ENCODE measurements at places on chromosomes 11 and 22.

GRCh38 chr11:65411681-65412070 lies 10.9 kb upstream of the NEAT1 start:
- DNase-seq, result no peak

GRCh38 chr11:113332638-113333329 lies 18.4 kb downstream of the TTC12 start:
- DNase-seq, result no peak

GRCh38 chr22:30781271-30781875 lies 86.7 kb downstream of the OSBP2 start:
- no peak for DNase-seq

GRCh38 chr11:65224930-65225278 lies 36.9 kb upstream of the POLA2 start:
- peak; percentile 22 for DNase-seq

DNA sequence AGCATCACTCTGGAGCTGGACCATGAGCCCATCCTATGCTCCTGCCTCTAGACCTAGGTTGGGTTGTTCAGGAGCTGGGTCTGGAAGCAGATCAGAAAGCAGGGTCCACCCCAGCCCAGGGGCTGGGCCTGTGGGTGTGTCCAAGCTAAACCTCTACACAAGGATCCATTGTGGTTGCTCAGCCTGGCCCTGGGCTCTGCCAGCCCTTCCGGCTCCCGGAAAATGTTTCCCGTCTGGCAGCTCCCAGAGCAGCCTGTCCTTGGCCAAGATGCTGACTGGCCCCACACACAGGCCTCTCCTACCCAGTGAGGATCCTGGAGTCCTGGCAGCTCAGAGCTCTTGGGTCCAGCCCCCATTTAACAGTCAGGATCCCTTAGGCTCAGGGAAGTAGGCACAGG lies 35.3 kb upstream of the FCHSD2 start:
- no peak for DNase-seq

- no peak for DNase-seq
These were observed 63.4 kb downstream of the MYH9 start for GRCh38 chr22:36324414-36324813.

DNA sequence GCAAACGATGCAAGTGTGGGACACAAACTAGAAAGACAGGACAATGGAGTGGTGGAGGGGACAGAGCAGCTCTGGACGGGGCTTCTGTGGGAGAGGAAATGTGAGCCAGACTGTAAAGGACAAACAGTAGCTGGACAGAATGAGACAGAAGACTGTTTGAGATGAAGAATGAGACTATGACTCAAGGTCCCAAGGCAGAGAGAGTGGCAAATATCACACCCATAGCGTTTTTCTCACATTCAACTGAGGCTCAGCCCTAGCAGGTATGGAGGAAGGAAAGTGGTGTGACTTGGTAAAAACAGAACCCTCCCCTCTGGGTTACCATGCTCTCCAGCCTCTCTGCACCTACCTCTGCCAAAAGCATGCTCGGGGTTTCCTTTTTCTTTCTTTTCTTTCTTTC lies 96.5 kb downstream of the RPL27A start:
- no peak for DNase-seq

DNA sequence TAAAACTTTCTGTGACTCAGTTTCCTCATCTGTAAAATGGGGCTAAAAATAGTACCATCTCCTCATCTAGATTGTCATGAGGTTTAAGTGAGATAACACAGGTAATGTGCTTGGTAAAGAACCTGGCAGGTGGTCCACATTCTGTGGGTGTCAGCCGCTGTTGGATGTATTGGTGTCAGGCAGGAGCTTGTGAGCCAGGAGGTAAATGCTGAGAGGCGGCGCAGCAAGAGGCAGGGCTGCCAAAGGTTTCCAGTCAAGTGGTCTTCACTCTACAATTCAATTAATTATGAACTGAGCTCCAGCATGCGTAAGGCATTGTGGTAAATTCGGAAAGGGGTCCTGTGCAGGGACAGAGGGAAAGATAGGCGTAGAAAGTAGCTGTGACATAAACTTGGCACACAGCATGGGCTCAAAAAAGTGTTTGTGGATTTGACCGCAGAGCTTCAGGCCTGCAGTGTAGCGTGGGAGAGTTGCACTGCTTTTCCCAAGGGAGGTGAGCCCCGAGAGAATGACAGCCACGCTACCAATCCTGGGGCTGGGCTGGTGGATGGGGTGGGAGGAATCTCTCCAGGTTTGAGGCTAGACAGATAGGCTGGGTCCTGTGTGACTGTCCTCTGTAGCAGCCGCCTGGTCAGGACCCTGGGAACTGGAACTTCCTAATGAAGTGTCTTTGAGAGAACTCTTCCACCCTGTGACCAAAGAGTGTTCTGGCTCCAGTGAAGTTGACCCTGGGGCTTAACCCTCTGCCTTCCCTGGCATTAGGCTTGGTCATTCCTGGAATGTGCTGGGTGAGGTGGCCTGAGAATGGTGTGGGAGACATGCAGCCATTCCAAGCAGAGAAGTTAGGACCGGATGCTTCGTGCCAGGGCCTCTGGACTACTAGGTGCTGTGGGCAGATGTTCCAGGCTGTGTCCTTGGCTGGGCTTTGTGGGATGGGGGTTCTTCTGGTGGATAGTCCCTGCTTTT lies 122.4 kb downstream of the FEZ1 start:
- no peak for DNase-seq

GRCh38 chr11:57935402-57936049 lies 88.2 kb upstream of the OR9Q1 start:
- DNase-seq, result no peak

DNA sequence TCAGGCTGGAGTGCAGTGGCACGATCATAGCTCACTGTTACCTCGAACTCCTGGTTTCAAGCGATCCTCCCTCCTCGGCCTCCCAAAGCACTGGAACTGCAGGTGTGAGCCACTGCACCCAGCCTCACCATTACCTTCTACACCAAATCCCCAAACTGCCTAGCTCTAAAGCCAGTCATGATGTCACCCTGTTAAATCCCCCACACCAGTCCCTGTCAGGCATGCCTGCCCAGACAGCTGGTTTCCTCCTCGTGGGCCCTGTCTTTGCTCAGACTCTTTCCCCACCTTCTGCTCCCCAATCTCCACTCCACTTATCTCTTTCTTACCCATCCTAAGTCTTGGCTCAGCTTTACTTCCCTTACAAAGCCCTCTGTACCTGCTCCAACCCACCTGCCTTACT lies 12.5 kb upstream of the EXPH5 start:
- no peak for DNase-seq

DNA sequence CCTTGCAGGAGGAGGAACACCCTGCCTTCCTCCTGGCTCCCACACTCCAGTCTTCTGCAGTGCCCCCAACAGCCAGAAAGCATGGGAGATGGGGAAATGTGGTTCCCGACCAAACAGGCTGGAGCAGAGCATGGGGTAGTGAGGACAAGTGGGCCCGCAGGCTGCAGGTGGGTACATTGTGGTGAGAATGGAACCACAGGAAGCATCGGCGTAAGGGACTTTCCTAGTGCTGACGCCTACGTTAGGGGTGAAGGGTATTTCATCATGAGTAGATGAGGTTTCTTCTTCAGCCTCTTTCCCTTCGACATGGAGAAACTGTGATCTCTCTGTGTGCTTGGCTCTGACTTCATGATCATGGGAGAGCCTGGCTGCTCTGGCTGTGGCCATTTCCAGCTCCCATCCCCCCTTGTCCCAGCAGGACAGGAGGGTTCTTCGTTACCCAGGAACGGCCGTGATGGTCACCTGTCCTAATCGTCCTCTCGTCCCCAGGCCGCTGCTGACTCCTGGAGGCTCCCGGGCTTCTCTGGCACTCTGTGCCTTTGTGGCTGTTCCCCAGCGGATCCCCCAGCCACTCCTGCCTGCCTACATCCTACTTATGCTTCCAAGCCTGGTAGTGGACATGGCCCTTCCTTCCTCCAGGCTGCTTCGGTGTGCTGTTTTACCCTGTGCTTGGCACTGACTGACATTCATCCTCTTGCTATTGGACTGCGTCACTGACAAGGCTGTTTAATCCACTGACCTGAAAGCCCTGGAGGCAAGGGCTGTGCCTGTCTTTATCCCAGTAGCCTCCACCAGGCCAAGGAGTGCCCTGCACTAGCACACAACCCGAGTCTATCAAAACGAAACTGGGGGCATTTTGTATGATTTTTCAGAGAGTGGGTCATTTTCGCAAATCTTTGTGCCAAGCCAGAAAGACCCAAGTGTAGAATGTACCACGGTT lies 65.2 kb upstream of the CECR2 start:
- DNase-seq, result no peak

- no peak for DNase-seq
These were observed 53.5 kb upstream of the EIF3M start for GRCh38 chr11:32529994-32530588.

DNA sequence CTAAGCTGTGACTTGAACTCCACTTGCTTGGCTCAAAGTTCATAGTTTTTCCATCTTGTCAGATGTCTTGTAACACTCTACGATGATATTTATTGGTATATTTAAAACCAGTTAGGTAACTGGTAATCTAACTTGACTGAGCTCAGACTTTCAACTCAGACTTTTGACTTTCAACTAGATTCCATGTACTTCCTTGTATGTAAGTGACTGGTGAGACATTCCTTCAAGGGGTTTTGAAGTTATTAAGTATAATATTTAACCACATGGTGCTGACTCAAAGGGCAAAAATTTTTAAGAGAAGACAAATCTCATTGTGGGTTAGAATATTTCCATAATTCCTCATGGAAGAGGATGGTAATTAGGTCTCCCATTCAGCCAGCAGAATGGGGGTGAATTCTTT lies 631.3 kb upstream of the ANO5 start:
- no peak for DNase-seq

- no peak for DNase-seq
These were observed 15.2 kb upstream of the SORL1-AS1 start for GRCh38 chr11:121467965-121468364.

DNA sequence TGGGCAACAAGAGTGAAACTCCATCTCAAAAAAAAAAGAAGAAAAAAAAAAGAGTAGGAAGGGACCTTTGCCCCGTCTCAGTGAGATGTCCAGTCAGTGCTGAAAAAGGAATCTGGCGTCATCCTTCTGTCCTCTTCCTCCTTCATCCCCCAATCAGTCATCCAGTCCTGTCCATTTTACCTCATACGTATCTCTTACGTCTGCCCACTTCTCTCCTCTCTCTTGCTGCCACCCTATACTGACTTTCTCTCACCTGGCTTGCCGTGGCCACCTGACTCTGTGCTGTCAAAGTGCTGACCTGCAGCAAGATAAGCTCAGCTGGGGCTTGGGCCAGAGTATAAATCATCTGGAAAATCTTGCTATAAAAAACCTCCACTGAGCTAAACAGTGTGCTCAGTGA lies 13.6 kb downstream of the SEPTIN3 start:
- no peak for DNase-seq

DNA sequence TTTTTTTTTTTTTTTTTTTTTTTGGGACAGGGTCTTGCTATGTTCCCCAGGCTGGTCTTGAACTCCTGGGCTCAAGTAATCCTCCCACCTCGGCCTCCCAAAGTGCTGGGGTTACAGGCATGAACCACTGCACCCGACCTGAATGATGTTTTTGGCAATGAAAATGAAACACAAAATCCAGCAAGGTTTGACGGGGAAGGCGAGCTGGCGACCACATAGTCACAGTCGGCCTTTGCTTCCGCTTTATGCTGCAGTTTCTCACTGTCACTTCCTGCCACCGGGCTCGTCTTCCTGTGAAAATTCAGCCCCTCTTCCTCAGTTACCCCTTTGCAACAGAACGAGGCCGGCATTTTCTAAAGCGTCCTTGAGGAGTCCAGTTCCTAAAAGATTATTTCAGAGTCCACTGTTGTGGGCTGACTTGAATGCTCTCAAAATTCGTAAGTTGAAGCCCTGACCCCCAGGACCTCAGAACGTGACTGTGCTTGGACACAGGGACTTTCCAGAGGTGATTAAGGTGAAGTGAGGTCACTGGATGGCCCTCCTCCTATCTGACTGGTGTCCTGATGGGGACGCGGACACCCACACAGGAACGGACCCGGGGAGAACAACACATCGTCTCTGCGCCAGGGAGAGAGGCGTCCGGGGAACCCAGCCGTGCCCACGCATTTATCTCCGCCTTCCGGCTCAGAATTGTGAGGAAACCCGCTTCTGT lies 2.9 kb upstream of the BID start:
- DNase-seq, result peak; percentile 75

GRCh38 chr11:2779981-2780849 lies 80.4 kb upstream of the KCNQ1OT1 start:
- no peak for DNase-seq

GRCh38 chr11:116989184-116989583 lies 109.0 kb downstream of the SIK3 start:
- no peak for DNase-seq

DNA sequence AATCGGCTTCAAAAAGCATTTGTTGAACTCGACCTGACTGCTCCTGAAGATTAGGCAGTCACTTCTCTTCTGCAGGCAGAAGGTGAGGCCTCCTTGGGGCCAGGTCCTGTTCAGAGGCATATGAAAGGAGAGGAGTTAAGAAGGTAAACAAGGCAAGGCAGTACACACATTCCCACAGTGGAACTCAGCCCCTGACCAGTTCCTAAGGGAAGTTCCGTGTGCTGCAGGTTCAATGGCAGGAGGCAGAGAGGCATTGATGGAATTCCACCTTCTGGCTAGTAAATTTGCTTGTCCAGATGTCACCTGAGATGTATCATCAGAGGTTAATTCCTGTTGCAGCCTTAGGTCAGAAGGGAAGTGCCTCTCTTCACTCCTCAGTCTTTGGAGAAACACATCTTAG lies 337.0 kb upstream of the MTNR1B start:
- DNase-seq, result no peak

DNA sequence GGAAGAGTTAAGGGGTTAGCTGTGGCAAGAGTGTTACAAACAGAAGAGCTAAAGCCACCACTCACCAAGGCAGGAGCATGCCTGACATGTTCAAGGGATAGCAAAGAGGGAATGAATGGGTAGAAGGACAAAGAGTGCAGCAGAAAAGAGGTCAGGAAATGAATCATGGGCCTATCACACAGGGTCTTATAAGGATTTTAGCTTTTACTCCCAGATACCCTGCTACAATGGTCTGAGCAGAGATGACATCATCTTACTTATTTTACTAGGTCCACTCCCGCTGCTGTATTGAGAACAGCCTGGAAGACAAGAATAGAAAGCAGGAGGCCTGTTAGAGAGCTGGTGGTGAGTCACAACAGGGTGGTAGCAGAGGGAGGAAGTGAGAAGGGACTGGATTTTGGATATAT lies 9.8 kb downstream of the TRAF6 start:
- peak; percentile 54 for DNase-seq

GRCh38 chr22:29710922-29711593 lies 8.7 kb upstream of the CABP7 start:
- DNase-seq, result no peak

DNA sequence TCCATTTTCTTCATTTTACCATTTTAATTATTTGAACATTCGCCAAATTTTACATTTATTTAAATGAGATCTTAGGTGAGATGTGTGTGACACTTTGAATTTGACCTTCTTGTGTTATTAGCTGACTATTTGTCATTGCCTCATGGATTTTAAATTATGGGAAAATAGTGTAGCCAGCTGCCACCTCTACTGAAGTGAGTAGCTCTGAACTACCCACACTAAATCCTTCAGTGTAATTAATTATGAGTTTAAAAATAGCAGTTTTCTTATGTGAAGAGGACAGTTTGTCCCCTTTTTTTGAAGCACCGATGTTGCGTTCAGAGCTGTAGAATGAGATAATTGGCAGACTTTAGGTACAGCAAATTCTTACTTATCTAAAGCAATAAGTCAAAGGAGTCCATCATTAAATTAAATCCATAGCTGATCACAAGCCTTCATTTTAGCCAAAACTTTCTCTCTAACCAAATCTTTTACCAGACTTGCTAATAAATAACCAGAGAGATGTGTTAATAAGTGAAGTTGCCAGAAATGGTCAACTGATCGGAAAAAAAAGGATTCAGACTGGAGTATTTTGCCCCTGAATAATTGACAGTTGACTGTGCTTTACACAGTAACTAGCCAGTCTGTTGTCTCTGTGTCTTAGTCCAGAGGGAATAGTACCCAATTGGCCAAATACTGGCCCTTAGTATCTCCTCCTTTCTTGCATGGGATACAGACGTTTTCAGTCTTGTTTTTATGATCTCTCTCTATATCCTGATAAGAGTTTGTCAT lies 75.0 kb downstream of the ZC3H12C start:
- no peak for DNase-seq
